ENCODE measurements at places on chromosomes 12 and 14. TPM values are rescaled to one million over a fixed set of nuclear protein-coding genes. Genes with fewer than 3 reads are reported as not detected.
A peak's percentile ranks its signal among the peaks of the same experiment; 100 is the strongest.

GRCh38 chr12:6788972-6789924, at the start of gene CD4:
TSS of gene CD4 (plus strand) at chr12:6789528. CDS start at chr12:6800139, 10,611 bp downstream.
- DNase-seq: peak; percentile 79
- peak within 1 kb of the TSS; percentile 94 for H3K4me3 ChIP-seq
- peaks cover 20% of the 10 kb centered on the region for H3K36me3 ChIP-seq
- peaks cover 71% of the 10 kb centered on the region for H3K4me1 ChIP-seq
- H3K27me3 ChIP-seq: no peaks in the 10 kb centered on the region
- H3K27ac ChIP-seq: peak within 1 kb of the TSS; percentile 87

GRCh38 chr12:106284358-106285105, 18.0 kb upstream of the TCP11L2 start:
- H3K4me1 ChIP-seq: peaks cover 24% of the 10 kb centered on the region
- H3K27me3 ChIP-seq: peaks cover 6% of the 10 kb centered on the region
- no peak overlapping the region for H3K27ac ChIP-seq
- no peak overlapping the region for H3K4me3 ChIP-seq
- H3K36me3 ChIP-seq: peaks cover 2% of the 10 kb centered on the region

RBM19 gene
- 102 TPM for total RNA-seq

FAIM2 gene
- total RNA-seq: 0.49 TPM

KRT2 gene
- total RNA-seq: not detected

DIO3 gene
- total RNA-seq: not detected
